ENCODE measurements at places on chromosomes 11 and 22.

- no peak for DNase-seq
Measured at GRCh38 chr11:123316003-123316402, 114.1 kb upstream of the GRAMD1B start.

DNA sequence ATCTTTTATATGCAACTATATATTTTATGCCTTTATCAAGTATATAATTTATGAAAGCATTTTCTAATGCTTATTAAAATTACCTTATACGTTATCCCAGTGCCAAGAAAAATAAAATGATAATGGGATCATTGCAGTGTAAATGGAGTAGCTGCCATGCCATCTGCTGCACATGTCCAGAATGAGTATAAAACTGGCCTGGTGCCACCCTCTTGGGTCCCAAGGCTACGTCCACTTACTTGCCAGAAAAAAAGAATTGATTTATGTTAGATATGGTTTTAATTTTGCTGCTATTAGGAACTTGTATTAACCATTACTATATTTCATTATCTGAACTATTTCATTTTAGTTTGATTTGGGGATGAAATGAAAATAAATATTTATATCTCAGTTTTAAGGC is 1127.1 kb upstream of the CNTN5 start:
- DNase-seq: peak; percentile 28

- no peak for DNase-seq
Measured at GRCh38 chr22:37044634-37045625, 6.6 kb upstream of the KCTD17 start.

DNA sequence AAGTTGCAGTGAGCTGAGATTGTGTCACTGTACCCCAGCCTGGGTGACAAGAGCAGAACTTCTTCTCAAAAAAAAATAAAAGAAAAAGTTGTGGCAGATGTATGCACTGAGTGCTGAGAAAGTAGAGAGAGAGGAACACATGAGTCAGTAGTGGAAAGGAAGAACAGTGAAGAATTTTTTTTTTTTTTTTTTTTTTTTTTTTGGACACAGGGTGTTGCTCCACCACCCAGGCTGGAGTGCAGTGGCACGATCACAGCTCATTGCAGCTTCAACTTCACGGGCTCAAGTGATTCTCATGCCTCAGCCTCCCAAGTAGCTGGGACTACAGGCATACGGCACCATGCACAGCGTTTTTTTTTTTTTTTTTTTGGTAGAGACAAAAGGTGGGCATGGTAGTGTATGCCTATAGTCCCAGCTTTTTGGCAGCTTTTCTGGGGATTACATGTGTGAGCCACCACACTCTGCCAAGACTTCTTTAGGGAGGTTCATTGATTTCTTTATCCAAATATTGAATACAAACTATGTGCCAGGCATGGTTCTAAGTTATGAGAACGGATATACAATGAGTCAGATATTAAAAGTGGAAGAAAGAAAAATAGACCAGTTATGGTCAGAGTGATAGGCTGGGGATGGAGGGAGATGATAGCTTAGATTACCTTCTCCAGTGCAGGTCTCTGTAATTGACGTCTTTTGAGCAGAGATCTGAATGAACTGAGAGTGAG is 62.0 kb downstream of the YAP1 start:
- no peak for DNase-seq

GRCh38 chr11:45382133-45382878 is 96.2 kb upstream of the SYT13 start:
- DNase-seq: no peak

DNA sequence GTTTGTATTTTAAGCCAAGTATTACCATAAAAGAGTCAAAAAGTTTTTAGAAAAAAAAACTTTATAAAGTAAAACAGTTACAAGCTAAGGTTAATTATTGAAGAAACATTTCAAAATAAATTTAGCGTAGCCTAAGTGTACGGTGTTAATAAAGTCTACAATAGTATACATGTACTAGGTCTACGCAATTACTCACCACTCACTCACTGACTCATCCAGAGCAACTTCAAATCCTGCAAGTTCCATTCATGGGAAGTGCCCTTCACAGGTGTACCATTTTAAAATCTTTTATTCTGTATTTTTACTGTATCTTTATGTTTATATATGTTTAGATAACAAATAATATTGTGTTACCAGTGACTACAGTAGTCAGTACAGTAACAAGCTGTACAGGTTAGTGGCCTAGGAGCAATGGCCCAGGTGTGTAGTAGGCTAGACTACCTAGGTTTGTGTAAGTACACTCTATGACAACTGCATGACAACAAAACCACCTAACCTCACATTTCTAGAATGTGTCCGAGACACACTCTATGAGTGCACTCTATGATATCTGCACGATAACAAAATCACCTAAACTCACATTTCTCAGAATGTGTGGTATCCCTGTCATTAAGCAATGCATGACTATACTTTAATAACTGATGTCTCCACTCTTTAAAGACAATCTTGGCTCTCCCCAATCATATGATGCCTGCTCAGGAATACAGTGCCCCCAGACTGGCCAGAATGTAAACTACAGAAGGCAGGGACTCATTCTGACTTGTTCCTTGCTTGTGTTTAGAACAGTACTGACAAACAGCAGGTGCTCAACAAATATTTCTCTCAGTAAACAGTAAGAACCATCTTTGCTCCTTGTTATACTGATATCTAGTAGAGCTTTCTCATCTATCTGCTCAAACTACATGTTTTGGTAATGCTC is 21.2 kb downstream of the KMT5B start:
- DNase-seq: no peak

DNA sequence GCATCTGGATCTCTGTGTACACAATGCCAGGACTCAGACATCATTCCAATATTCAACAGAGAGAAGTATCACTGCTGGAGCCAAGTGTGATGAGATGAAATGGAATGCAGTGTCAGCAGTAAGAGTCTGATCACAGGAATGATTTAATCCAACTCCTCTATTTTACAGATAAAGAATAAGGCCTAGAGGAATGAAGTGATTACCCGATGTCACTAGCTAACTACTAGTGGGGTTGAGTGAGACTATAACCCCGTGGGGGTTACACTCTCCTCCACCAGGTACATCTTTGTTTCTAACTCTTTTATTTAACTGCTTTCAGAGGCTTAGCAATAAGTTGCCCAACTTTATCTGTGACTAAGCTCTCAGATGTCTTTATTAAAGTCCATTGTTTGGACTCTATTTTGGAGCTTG is 94.2 kb upstream of the FAT3 start:
- no peak for DNase-seq

DNA sequence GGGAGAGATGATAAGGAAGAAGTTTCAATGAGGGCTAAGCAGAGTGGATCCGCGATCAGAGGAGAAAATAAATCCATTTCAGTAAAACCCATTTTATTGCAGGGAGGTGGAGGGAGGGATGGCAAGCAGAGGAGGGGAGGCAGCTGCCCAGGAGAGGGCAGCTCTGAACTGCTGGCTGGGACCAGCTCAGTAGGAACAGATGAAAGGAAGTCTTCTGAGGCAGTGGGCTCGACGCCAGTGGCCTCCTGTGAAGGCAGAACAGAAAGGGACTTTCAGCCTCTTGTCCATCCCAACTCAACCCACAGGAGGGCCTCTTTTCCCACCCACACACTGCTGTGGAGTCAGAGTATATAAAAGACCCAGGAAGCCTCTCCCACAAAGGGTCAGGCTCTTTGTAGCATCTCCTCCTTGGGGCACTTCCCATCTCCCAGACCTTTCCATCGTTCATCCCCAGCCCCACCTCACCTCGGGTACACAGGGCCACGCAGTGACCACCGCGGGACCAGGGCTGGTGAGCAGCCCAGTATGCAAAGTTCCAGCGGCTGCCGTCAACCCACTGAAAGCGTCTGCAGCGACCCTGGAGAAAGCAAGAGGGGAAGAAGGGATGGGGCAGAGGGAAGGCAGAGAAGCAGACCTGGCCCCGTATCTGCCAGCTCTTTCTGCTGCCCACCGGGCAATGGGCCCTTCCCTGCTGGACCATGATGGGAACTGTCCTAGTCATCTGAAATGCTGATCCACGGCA is 3.0 kb downstream of the PRG2 start:
- DNase-seq: peak; percentile 54

GRCh38 chr11:133082841-133083488 is 449.3 kb downstream of the OPCML start:
- DNase-seq: peak; percentile 42

DNA sequence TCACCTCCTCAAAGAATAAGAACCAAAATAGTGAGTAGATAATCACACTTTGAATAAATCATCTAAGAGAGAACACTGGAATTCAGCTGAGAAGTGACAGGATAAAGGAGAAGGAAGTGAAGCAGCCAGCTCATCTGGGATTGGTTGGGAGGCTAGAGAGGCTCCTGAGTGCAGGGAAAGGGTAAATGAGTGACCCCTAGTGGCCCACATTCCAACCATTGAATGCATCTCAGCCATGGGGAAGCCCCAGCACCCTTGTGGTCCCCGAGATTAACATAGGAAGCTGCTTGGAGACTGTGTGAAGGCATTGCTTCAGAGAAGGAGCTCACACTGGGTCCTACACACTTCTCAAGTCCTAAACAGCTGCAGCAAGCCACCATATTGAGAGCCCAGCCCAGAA is 82.3 kb downstream of the JRKL start:
- DNase-seq: no peak

DNA sequence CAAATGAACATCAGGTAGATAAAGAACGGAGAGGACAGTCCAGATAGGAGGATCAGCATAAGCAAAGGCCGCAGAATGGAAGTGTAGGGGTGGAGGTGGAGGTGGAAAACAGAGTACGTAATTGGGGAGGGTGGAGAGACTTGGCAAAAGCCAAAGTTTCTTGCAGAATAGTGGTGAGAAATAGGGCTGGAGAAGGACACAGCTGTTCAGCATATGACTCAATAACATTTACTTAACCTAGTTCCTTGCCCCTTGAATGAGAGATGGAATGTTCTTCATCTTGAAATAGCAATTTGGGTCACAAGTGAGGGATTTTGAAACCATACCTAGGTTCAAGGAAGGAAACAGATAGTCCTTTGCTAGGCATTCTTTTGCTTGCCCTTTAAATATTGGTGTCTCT is 235.9 kb upstream of the ARHGAP20 start:
- DNase-seq: no peak

GRCh38 chr11:78310500-78310909 is 107.1 kb downstream of the GAB2 start:
- no peak for DNase-seq

- DNase-seq: no peak
Measured at GRCh38 chr11:27444801-27445215, 27.8 kb downstream of the LGR4 start.

DNA sequence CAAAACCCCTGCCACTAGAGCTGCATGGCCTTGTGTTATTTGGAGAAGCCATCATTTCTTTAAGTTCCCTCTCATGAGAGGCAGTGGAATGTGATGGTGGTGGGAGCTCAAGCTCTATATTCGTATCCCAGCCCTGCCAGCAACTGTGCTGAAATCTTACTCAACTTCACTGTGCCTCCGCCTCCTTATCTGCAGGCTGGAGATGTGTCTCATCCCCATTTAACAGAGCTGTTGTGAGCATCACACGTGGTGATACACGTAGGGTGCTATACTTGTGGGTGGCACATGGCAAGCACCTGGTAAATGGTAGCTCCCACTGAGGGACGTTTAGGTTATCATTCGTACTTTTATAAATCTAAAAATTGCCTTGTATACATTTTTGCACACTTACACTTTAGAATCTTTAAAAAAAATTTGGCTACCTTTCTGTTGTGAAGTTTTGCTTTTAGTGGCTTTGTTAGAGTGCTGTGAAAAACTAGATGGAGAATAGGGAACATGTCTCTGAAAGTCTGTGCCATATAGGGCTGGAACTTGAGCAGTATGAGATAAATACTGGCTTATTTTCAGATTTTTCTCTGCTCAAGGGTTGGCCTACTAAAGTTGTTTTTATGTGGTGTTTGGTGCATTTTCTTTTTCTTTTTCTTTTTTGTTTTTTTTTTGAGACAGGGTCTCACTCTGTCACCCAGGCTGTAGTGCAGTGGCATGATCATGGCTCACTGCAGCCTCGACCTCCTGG is 23.2 kb downstream of the TNRC6B start:
- DNase-seq: no peak

GRCh38 chr11:70582886-70583641 is 184.7 kb downstream of the CTTN start:
- no peak for DNase-seq

GRCh38 chr22:25482091-25482760 is 82.2 kb upstream of the GRK3 start:
- DNase-seq: no peak

DNA sequence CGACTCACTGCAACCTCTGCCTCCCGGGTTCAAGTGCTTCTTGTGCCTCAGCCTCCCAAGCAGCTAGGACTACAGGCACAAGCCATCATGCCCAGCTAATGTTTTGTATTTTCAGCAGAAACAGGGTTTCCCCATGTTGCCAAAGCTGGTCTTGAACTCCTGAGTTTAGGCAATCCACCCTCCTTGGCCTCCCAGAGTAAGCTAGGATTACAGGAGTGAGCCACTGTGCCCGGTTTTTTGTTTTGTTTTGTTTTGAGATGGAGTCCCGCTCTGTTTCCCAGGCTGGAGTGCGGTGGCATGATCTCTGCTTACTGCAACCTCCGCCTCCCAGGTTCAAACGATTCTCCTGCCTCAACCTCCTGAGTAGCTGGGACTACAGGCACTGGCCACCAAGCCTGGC is 41.0 kb downstream of the CELF1 start:
- no peak for DNase-seq

DNA sequence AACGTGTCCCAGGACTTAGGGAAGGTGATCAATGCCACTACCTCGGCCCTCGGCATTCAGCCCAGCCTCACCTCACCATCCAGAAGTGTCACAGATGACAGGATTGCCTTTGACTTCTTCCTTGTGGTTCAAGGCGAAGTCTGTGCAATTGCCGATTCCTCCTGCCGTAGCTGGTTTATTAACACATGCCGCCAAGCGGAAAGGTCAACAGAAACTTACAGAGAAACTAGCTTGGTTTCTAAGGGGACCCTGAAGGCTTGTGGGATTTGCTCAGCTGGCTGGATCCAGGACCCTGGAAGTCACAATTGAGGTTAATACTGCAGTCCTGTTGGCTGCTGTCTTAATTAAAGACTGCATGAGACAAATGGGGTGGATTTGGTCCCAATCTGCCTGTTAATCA is 65.6 kb downstream of the SHANK2 start:
- no peak for DNase-seq

DNA sequence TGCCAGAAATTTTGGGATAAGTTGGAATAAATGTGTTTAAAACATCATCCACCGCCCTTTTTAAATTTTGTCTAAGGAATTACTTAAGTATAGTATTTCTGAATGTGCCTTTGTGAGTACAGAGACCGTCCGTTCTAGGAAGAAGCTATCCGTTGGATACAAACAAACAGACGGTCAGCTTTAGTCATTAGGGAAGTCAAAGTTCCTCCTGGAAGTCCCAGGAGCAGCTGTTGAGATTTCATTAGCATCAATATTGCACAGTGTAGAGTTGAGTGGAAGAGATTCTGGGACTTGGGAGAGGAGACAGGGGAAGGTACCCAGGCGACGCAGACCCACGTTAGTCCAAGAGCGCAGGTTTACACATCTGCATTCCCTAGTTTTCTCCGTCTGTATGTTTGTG is 15.7 kb upstream of the ADSL start:
- DNase-seq: no peak

All from spinal cord (tissue), 10 donors.